ENCODE measurements at places on chromosomes 7 and 10. TPM values are rescaled to one million over a fixed set of nuclear protein-coding genes. Genes with fewer than 3 reads are reported as not detected.
A peak's percentile ranks its signal among the peaks of the same experiment; 100 is the strongest.

The PRKRIP1 gene
- 19.0 TPM for total RNA-seq

The LIPN gene
- 0.58 TPM for total RNA-seq

The AZGP1 gene
- 1.3 TPM for total RNA-seq

DNA sequence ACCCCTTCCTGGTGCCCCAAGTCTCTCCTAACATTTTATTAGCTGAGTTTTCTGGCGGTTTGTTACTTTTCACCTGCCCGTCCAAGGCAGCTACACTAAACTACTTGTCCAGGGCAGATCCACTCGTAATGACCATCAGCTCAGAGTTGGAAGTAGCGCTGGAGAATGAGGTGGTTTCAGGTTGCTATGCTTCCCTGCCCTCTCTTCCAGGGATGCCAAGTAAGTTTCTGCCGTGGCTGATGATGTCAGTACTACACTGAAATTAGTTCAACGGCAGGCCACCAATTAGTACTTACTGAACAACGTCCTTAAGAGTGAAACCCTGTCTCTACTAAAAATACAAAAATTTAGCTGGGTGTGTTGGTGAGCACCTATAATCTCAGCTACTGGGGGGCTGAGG, 55.2 kb downstream of the DIP2C start:
- peaks cover 3% of the 10 kb centered on the region for H3K36me3 ChIP-seq
- H3K27ac ChIP-seq = no peak overlapping the region

DNA sequence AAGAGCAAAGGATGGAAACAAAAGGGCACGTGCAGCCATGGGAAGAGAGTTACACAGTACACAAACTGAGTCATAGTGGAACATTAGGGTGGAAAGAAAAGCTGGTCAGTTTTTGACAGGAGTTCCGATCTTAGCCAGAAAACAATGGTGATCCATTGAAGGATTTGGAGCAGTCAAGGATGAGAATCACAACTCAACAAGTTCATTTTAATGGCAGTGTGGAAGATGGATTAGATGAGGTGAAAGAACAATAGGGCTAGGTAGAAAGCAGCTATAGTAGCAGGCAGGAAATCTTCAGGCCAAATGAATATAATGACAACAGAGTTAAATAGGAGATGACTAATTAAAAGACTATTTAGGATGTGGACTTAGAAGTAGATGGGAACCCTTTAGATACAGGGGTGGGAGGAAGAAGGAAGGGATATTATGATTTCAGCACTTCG, 136.3 kb downstream of the DOCK4 start:
- no peaks in the 10 kb centered on the region for H3K27me3 ChIP-seq
- no peaks in the 10 kb centered on the region for H3K4me1 ChIP-seq
- H3K36me3 ChIP-seq = no peaks in the 10 kb centered on the region
- no peak overlapping the region for H3K27ac ChIP-seq
- no peak overlapping the region for H3K4me3 ChIP-seq

DNA sequence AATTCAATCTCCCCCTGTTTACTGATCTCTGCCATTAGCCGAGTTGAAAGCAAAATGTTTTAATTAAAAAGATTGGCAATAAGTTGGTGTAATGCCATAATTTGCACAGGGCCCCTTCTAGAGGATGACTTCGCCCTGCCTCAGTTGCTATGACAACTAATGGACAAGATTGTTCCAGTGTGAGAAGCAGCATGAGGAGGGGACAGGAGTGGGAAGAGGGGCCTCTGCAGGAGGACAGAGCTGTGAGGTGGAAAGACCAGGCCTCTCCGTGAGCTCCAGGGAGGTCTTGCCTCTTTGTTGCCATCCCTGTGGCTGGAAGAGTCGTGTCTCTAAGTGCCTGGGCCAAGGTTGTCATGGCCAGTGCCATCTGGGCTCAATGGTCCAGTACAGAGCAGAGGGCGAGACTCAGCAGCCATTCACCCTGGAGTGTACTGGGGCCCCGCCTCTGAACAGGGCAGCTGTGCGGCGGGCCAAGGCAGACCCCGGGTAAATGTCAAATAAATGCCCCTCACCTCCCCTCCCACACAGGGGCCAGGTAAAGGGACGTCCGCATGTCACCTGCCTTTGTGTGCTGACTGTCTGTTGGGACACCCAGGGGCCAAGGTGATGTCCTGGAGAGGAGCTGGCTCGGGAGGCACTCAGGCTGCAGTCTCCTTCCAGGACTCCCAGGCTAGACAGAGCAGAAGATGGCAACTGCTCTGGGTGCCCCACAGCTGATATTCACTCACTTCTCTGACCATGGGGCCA, 97.0 kb upstream of the RET start:
- no peak overlapping the region for H3K27ac ChIP-seq
- H3K4me1 ChIP-seq = no peaks in the 10 kb centered on the region
- no peak overlapping the region for H3K4me3 ChIP-seq
- no peaks in the 10 kb centered on the region for H3K36me3 ChIP-seq
- no peak for DNase-seq

DNA sequence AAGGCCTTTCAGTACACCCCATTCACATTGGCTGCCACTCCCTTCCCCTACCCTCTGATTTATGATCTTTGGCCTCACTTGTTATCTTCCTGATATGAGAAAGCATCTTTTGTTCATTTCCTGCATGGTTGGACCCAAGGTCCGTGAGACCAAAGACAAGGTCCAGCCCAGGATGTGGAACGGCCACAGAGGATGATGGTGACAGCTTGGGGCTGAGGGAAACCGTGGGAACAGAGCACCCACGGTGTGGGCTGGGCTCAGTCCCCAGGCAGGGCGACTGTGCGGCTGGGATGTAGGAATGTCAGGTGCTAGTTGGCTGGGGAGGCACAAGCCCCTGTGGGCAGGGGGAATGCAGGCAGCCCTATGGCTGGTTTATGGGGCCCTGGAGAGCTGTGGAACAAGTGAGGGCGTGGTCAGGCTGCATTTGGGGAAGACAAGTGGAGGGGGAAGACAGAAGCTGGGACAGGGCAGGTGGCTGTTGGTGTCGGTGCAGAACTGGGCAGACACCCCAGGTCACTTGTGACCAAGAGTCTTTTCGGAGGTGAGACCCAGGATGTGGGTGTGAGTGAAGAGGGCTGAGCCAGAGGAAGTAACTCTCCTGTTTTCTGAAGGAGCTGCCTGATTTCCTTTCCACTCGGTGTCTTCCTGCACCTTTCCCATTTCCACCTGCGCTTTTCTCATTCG, 51.7 kb upstream of the IGFBP3 start:
- DNase-seq = no peak
- H3K4me3 ChIP-seq = no peak overlapping the region
- no peak overlapping the region for H3K27ac ChIP-seq
- no peaks in the 10 kb centered on the region for H3K4me1 ChIP-seq
- no peaks in the 10 kb centered on the region for H3K36me3 ChIP-seq

- no peak overlapping the region for H3K4me3 ChIP-seq
- no peaks in the 10 kb centered on the region for H3K4me1 ChIP-seq
- no peaks in the 10 kb centered on the region for H3K27me3 ChIP-seq
These were observed 95.3 kb upstream of the CYP26C1 start for GRCh38 chr10:92965314-92965713.

DNA sequence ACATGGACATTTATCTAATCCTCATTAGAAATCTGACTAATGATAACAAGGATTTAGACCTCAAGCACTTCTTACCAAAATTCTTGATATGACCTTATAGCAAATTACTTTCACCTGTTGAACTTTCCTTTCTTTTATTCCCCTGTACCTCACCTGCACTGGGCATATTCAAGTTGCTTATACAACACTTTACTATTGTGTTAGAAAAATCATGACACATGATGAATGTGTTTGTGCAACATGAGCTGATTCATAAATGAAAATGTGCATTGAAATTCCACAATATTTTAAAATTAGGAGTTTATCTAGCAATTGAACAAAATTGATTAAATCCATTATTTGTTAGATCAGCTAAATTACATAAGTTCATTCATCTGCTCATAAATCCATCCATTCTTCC, 160.6 kb downstream of the CFTR start:
- H3K36me3 ChIP-seq = no peaks in the 10 kb centered on the region
- no peak for DNase-seq
- H3K4me1 ChIP-seq = no peaks in the 10 kb centered on the region
- no peak overlapping the region for H3K27ac ChIP-seq

GRCh38 chr10:5334196-5334880, 30.4 kb upstream of the UCN3 start:
- H3K4me1 ChIP-seq = no peaks in the 10 kb centered on the region
- no peak for DNase-seq
- no peak overlapping the region for H3K4me3 ChIP-seq
- H3K36me3 ChIP-seq = no peaks in the 10 kb centered on the region
- no peak overlapping the region for H3K27ac ChIP-seq

DNA sequence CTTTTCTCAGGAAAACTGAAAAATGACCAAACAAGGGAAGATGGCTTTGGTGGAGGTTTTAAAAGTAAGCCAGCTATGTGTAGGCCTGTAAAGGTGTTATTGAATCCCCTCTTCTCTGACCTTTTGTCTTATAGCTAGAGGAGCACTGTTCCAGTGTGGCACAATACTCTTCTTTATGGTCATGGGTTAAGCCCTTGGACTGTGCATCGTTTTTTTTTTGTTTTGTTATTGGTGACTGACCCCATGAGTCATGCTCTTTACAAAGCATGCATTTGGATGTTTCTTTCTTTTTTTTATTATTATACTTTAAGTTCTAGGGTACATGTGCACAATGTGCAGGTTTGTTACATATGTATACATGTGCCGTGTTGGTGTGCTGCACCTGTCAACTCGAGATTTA, 19.6 kb upstream of the FAM25A start:
- H3K4me1 ChIP-seq = no peaks in the 10 kb centered on the region
- H3K27ac ChIP-seq = no peak overlapping the region
- H3K27me3 ChIP-seq = no peaks in the 10 kb centered on the region
- H3K4me3 ChIP-seq = no peak overlapping the region
- no peaks in the 10 kb centered on the region for H3K36me3 ChIP-seq

- no peaks in the 10 kb centered on the region for H3K36me3 ChIP-seq
- peak; percentile 68 for DNase-seq
- no peaks in the 10 kb centered on the region for H3K4me1 ChIP-seq
- no peak overlapping the region for H3K27ac ChIP-seq
These were observed 33.8 kb upstream of the INPP5A start for GRCh38 chr10:132503581-132504421.

DNA sequence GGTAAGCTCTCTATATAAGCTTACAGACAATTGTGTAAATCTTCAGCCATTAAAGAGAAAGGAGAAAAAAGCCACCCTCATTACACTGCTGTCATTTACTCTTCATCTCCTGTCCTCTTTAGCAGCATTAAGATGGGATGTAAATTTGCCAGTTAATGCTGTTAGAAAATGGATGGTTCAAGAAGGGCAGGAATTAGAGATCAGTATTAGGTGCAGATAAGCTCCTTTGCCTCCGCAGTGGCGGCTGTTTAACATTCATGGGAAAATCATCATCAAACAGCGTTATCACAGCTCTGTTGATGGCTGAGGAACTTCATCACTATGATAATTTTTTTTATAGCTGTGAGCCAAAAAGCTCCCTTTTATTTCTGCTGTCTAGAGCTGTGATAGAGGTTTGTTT, 61.8 kb upstream of the FAM204A start:
- peaks cover 2% of the 10 kb centered on the region for H3K27me3 ChIP-seq
- no peak overlapping the region for H3K27ac ChIP-seq
- no peak overlapping the region for H3K4me3 ChIP-seq
- no peaks in the 10 kb centered on the region for H3K36me3 ChIP-seq
